Body of pancreas (tissue), 4 donors: ENCODE measurements at places on chromosomes 4 and X.

DNA sequence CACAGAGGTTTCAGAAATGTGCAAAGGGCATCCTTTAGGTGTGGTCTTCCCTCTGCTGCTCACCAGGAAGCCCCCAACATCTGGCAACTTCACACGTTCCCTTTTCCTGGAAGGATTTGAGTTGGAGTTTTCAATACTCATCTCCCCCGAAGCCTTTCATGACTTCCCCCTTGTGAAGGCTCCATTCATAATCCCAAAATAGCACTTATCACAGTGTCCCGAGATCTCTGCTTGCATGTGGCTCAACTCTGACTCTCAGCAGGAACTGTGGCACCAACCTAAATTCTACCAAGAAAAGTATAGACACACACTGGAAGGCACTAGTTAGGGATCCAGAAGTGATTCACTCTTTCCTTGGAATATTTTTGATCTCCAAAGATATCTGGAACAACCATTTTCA, 40.5 kb upstream of the ZNF827 start:
- H3K27ac ChIP-seq, result no peak overlapping the region
- no peaks in the 10 kb centered on the region for H3K4me1 ChIP-seq
- no peak overlapping the region for H3K4me3 ChIP-seq
- no peaks in the 10 kb centered on the region for H3K27me3 ChIP-seq

GRCh38 chr4:106670976-106671375, 302.4 kb upstream of the GIMD1 start:
- no peaks in the 10 kb centered on the region for H3K27me3 ChIP-seq
- no peak overlapping the region for H3K4me3 ChIP-seq
- no peaks in the 10 kb centered on the region for H3K36me3 ChIP-seq
- H3K4me1 ChIP-seq, result no peaks in the 10 kb centered on the region
- H3K27ac ChIP-seq, result no peak overlapping the region
- DNase-seq, result no peak

DNA sequence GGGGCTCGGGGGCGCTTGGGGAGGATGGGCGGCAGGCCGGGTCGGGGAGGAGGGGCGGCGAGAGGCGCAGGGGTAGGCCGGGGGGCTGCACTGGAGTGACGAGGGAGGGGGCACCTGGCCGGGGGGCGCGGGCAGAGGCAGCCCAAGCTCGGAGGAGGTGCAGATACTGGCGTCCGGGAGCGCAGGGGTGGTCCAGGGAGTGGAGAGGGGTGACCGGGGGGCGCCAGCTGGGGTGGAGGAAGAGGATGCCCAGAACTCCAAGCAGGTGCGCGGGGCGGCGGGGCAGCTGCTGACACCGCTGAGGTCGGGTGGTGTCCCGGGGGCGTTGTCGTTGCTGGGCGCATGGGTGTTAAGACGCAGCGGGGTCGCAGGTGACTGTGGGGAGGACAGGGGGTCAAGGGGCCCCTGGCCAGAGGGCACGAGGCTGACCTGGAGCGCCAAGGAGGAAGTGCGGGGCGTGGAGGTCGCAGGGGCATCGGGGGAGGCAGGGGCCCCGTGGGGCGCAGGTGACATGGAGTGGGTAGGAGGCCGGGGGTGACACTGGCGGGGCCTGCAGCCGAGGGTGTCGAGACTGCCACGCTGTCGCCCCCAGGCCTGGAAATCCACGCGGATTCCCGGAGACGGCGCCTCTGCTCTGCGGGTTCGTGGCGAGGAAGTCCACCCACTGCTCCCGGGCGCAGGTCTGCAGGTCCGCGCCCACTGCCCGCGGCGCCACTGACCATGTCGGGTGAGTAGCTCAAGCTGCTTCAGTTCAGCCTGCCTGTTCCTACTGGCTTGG, 928 bp downstream of the GYG2 start:
- H3K4me1 ChIP-seq, result peaks cover 10% of the 10 kb centered on the region
- no peaks in the 10 kb centered on the region for H3K27me3 ChIP-seq
- no peaks in the 10 kb centered on the region for H3K36me3 ChIP-seq
- peak overlapping the region; percentile 22 for H3K4me3 ChIP-seq
- DNase-seq, result no peak

GRCh38 chrX:119155416-119156035, 27.9 kb upstream of the KIAA1210 start:
- no peaks in the 10 kb centered on the region for H3K27me3 ChIP-seq
- no peak overlapping the region for H3K27ac ChIP-seq
- H3K4me1 ChIP-seq, result no peaks in the 10 kb centered on the region
- H3K4me3 ChIP-seq, result no peak overlapping the region

GRCh38 chr4:185839770-185840169, 27.8 kb upstream of the SORBS2 start:
- no peaks in the 10 kb centered on the region for H3K27me3 ChIP-seq
- peaks cover 81% of the 10 kb centered on the region for H3K4me1 ChIP-seq
- no peak for DNase-seq
- no peak overlapping the region for H3K4me3 ChIP-seq
- H3K36me3 ChIP-seq, result no peaks in the 10 kb centered on the region
- peak overlapping the region; percentile 59 for H3K27ac ChIP-seq

DNA sequence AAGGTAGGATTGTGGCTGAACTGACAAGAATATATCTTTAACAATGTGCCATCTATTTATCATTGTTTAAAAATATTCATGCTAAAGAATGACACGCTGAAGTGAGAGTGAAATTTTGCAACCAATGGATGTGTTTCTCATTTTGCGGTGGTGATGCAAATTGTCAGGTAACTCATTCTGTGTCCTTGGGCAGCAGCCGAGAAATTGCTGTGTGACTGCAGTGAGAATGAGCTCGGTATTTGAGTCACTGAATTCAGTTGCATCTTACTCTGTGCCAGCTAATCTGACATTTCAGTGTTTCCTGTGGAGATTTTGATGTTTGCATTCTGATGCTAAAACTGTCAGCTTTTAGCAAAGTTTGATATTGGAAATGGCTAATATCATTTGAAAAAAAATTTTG, 28.1 kb downstream of the MCUB start:
- H3K27me3 ChIP-seq, result no peaks in the 10 kb centered on the region
- H3K36me3 ChIP-seq, result no peaks in the 10 kb centered on the region
- H3K4me3 ChIP-seq, result no peak overlapping the region
- DNase-seq, result no peak
